ENCODE measurements at places on chromosomes 4 and X. TPM values are rescaled to one million over a fixed set of nuclear protein-coding genes. Genes with fewer than 3 reads are reported as not detected.

DNA sequence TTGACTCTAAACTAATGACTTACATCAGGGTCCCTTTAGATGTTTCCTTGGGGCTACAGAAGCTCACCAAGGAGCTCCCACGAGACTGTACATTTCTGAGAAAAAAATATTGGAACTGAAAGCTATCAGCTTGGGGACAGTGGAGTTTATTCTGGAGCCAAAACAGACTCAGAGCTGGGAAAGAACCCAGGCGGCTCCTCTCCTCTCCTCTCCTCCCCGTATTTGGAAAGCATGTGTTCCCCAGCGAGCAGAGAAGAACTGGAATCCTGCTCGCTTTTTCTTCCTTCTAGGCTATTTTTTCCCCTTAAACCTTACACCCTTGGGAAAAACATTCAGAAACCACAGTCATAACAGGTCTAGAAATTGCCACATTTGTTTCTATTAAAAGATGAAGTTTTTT, 4.3 kb upstream of the MAP7D3 start:
- no peak for ATAC-seq

GRCh38 chr4:136962868-136963267, 569.4 kb downstream of the PCDH18 start:
- ATAC-seq, result no peak

CXorf49B gene
- not detected for total RNA-seq

- ATAC-seq, result peak; percentile 70
Observed at GRCh38 chr4:74206088-74206825, 48.3 kb downstream of the MTHFD2L start.

DNA sequence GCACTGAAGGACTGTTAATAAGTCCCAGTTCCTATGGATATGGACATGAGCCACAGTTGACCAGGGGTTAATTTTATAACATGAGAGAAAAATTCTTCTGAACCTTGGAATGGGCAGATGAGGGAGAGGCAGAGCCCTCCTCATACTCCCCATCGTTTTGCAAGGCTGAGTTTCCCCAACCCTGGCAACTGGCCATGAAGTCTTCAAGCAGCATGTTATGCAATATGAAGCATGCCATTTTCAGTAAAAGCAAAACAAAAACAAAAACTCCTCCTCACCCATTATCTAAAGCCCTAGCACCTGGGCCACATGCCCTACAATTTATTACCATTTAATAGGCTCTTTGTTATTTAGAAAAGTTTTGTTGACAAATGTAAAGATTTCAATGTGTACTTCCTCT, 64.5 kb downstream of the GPC4 start:
- ATAC-seq, result no peak

PCDH19 gene
- 0.73 TPM for total RNA-seq

PIN4 gene
- 26.3 TPM for total RNA-seq

- no peak for ATAC-seq
Observed at GRCh38 chr4:106355193-106355592, 13.4 kb downstream of the GIMD1 start.

- no peak for ATAC-seq
Observed at GRCh38 chrX:21225643-21226042, 148.6 kb upstream of the CNKSR2 start.

DNA sequence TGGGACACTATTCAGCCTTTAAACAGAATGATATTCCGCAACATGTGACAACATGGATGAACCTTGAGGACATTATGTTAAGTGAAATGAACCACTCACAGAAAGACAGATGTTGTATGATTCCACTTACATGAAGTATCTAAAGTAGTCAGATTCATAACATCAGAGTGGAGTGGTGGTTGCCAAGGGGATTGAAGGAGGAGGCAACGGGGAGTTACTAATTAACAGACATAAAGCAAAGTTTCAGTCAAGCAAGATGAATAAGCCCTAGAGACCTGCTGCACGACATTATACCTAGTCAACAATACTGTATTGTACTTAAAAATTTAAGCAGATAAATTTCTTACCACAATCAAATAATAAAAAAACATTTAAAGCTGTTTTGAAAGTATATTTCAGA, 105.0 kb upstream of the NR0B1 start:
- no peak for ATAC-seq

GLRB gene
- total RNA-seq, result 4.3 TPM

GRCh38 chr4:128635141-128635954, 174.2 kb upstream of the JADE1 start:
- peak; percentile 91 for ATAC-seq

DNA sequence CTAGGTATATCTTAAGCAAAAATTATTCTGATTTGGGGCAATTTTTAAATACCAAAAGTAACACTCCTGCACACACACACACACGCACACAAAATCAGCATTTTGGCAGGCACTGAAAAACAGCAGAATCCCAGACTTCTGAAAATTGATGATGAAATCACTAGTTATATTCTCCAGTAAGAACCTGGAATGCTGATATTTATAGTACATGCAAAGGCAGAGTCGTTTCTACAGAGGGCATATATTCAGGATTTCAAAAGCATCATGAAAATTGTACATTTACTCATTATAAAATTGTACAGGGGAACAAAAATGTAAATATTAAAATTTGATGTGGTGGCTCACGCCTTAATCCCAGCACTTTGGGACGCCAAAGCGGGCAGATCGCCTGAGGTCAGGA, 352.5 kb upstream of the PITX2 start:
- ATAC-seq, result no peak

GRCh38 chr4:83318666-83319065, 16.0 kb downstream of the HPSE start:
- ATAC-seq, result no peak

GRCh38 chr4:154877110-154877760, 96.2 kb downstream of the RBM46 start:
- no peak for ATAC-seq

- no peak for ATAC-seq
Observed at GRCh38 chr4:161252520-161253141, 911.2 kb downstream of the FSTL5 start.

SMIM10 gene
- total RNA-seq, result 2.0 TPM
